ENCODE measurements at places on chromosomes 3 and 15. TPM values are rescaled to one million over a fixed set of nuclear protein-coding genes. Genes with fewer than 3 reads are reported as not detected.

Gene CGNL1
- total RNA-seq = not detected

DNA sequence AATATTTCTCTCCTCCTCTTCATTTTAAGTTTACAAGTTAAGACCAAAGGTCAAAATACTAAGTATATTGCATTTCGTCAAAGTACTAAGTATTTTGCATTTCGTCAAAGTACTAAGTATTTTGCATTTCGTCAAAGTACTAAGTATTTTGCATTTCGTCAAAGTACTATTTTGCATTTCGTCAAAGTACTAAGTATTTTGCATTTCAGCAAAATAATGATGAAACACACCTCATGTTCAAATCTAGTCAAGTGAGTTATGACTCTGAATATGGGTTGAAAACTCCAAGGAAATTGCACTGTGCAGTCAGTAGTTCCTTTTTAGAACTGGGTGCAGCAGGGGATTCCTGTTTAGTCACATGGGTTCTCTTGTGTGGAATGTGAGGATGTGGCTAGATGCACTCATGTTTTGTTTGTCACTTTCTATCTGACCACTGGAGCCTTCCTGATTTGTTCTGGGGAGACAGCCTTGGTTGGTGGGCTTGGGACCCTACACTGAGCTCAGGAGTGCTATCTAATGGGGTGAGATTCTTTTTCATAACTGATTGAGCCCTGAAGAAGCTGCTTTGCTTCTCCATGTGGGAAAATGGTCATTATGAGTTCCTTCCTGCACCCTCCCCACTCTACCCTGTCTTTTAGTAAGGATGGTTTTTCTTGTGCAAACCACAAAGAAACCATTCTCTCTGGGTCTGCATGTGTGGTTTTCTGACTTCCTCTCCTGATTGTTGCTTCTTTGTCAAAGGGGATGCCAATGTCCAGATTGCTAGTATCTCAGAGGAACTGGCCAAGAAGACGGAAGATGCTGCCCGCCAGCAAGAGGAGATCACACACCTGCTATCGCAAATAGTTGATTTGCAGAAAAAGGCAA, 73.4 kb downstream of the CCK start:
- DNase-seq = no peak
- no peaks in the 10 kb centered on the region for H3K27me3 ChIP-seq
- no peak overlapping the region for H3K27ac ChIP-seq
- no peak overlapping the region for H3K4me3 ChIP-seq

GRCh38 chr15:25670025-25670554, 193.0 kb downstream of the ATP10A start:
- no peaks in the 10 kb centered on the region for H3K36me3 ChIP-seq
- DNase-seq = no peak
- no peak overlapping the region for H3K4me3 ChIP-seq
- H3K4me1 ChIP-seq = peaks cover 4% of the 10 kb centered on the region

- DNase-seq = no peak
- H3K36me3 ChIP-seq = no peaks in the 10 kb centered on the region
- H3K4me1 ChIP-seq = no peaks in the 10 kb centered on the region
Observed at GRCh38 chr15:48052946-48053345, 67.8 kb upstream of the SLC24A5 start.

Measured in T-helper 17 cell (primary cell).